ENCODE measurements at places on chromosomes 2 and 18.

DNA sequence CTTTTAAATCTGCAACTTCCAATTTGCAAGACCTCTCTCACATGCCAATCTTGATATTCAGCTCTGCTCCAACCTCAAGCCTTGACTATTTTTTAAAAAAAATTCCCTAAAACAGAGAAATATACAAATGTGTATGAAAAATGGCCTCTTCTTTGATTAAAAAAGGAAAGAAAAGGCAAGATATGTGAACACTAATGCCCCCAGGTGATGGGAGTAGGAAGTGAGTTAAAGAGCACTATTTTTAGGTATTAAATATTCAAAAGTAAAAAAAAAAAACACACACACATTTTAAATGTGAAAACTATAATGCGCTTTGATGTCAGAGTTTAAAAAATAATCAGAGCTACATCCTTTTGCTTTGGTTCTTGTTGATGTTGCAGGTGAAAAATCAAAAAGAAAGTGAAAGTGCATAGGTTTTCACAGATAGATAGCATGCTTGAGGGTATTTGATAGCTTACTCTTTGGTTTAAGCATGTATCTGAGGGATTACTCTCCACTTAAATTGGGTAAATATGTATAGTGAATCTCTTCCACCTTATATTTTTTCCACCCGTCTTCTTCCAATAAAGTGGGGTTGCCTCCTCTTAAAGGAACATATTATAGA, 406.0 kb upstream of the POU3F3 start:
- DNase-seq: no peak

DNA sequence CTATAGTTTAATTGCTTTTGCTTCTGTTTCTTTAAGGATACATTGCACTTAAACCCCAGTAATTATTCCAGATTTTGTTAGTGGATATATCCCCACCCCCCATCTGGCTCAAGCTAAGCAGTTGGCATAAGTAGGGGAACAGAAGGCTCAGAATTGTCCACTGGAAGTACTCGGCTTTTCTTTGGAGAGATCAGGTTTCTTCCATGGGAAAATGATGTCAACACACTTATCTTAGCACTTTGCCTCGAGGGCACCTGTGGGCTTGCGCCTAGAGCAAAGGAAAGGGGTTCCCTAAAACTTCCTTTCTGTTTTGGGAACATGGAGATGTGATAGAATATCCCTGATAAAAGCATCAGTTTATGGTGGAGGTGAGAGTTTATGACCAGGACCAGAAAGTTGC, 130.6 kb downstream of the FMNL2 start:
- DNase-seq: no peak

DNA sequence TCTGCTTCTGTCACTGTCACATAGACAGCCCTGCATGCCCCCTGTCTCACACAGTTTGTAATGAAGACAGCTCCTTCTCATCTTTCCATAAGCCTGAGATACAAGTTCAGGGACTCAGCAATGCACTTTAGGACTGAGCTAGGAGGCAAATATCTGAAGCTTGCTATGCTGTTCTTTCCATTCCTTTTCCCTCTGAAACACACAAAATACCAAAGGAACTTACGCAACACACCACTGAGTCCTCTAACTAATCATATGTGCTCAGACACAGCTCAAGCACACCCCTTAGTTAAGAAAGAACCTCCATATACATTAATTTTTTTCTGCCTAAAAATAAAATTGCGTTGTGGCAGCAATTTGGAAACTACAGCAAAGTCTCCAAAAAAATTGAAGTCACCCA, 17.9 kb downstream of the SERPINB8 start:
- no peak for DNase-seq

DNA sequence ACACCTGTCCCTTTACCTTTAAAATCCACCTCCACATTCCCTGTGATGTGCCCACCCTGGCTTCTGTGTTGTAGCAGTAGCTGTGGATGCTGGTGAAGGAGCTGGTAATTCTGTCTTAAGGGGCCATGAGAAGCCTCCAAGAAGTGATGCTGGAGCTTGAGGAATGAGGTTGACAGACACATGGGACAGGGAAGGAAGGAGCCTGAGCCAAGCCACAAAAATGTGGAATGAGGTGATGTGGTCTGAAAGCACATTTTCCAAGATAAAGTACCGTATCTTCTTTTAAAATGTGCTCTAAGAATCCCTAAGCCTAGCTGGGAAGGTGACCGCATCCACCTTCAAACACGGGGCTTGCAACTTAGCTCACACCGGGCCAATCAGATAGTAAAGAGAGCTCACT, 31.2 kb downstream of the VWA3B start:
- no peak for DNase-seq

DNA sequence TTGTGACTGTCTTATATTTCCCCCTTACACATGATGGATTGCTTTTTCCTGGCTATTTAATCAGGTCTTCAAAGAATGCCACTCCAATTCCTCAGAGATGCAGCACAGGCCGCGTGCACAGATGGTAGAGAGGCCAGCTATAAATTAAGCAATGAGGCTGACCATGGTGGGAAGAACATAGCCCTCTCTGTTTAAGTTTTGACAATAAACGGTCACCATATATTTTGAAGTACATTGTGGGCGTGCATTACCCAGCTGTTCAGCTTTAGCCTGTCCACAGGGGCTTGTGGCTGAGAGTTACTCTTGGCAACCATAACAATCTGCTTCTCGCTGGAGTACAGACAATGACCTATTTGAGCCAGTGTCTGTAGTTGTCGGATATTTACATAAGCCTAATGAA, 730.8 kb downstream of the DCC start:
- no peak for DNase-seq

- DNase-seq: no peak
Measured at GRCh38 chr2:14324308-14324707, 308.2 kb upstream of the LRATD1 start.

DNA sequence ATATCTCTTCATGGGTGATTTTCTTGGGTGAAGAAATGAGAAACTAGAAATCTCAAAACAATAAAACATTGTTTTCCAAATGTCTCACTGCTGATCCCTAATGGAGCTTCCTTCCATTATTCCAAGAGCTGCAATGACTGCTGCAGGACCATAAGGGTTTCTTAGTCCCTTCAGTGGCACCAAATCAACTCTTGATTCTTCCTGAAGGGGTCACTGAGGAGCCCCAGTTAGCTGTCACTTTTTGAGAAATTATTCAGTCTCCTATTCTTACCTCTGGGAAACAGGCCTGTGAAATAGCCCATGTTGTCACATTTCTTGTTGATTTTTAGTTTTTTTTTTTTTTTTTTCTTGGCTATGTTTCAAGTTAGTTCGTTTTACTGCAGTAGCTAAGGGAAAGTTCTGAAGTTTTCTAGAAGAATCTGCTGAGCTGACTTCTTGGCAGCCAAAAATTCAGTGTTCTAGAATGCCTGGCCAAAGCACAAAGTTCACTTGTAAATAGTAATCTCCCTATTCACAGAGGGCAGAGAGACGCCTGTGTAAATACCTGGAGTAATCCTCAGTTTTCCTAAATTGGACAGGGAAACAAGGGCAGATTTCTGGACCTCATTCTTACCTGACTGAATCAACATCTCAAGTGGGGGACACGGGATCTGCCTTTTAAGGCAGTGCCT, 480.0 kb downstream of the RIT2 start:
- no peak for DNase-seq

DNA sequence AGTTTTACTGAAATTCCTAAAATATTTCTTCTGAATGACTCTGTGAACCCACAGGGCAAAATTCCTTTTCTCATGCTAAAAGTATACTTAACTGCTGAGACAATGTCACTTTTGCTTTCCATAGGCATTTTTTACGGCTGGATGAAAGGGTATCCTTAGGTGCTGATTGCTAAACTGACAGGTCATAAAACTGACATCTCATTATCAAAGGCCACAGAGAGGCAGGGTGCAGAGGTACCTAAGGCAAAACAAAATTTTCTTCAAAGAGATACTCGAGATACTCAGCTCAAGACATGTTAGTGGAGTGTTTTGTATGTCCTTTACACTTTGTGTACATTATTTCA, 62.0 kb upstream of the WDR75 start:
- DNase-seq: no peak

Data from esophagus muscularis mucosa (tissue), 4 donors.